Activated naive CD8-positive, alpha-beta T cell treated with anti-CD3 and anti-CD28 coated beads, Interleukin-2, amount 50 U/mL, for 24 hours (primary cell): ENCODE measurements at places on chromosomes 1 and 21.

- peaks cover 24% of the 10 kb centered on the region for H3K4me1 ChIP-seq
- no peak overlapping the region for H3K27ac ChIP-seq
- peaks cover 12% of the 10 kb centered on the region for H3K27me3 ChIP-seq
- H3K4me3 ChIP-seq, result no peak overlapping the region
Observed at GRCh38 chr1:1118876-1119220, 3.0 kb upstream of the C1orf159 start.

- H3K4me3 ChIP-seq, result no peak overlapping the region
- no peak for DNase-seq
- H3K27me3 ChIP-seq, result peaks cover 4% of the 10 kb centered on the region
- H3K27ac ChIP-seq, result no peak overlapping the region
- peaks cover 3% of the 10 kb centered on the region for H3K36me3 ChIP-seq
Observed at GRCh38 chr1:154288661-154289060, 16.2 kb downstream of the HAX1 start.

- DNase-seq, result no peak
- H3K27ac ChIP-seq, result no peak overlapping the region
- H3K4me3 ChIP-seq, result no peak overlapping the region
Observed at GRCh38 chr1:163054181-163054591, 15.0 kb upstream of the RGS4 start.

DNA sequence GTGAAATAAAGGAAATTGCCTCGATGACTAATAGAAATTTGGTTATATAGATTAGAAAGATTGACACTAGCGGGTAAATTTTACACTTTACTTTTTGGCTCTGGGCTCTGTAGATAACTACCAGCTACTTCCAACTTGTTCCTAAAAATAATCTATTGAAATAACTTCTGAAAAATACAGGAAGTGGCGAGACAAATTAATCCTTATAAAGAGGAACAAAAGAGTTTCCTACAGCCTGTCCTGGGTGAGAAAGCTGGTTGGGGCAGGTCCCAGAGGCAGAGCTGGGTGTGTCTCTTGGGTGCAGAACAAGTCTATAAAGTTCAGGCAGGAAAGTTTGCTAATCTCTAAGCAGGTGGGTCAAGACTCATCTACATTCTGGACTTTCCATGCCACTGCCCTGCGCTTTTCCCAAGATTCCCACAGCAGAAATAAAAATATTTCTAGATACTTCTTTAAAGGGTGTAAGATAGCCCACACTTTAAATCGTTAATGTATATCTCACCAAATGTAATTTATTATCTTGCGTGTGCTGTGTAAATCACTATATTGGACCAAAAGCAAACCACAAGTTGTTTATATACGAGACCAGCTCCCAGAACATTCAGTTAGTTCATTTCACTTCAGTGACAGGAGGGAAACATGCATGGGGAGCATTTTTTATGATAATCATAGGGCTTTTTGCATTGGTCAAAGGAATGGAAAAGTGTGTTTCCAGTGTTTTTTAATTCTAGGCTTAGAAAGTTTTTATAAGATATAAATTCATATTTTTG lies 70.1 kb upstream of the NRIP1 start:
- no peak overlapping the region for H3K27ac ChIP-seq
- peaks cover 7% of the 10 kb centered on the region for H3K27me3 ChIP-seq
- no peak overlapping the region for H3K4me3 ChIP-seq

DNA sequence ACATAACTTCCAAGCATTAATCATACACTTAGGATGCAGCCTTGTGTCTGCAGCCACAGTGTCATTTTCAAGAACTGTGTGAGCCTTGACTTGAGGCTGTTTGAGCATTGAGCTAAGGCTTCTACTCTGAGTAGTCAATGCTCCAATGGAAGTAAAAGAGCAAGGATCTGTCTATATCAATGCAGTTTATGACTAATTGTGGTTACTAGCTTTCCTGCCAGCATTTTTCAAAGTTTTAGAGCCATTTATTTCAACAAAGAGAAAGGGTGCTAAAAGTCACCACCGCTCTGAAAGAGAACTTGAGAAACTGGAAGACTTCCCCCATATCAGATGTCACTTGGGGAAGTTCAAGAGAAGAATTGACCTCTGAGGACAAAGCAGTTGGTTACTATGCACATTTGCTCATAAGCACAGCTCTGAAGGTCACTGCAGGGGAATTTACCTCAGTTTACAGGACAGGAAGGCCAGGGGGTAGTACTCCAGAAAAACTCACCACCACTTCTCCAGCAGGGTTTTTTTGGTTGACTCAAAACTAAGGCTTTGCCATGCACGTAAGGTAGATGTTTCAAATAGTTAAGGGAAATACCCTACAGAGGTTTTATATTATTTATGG lies 24.5 kb upstream of the RGS1 start:
- peak overlapping the region; percentile 89 for H3K27ac ChIP-seq
- no peak overlapping the region for H3K4me3 ChIP-seq
- H3K4me1 ChIP-seq, result peaks cover 65% of the 10 kb centered on the region
- no peak for DNase-seq
- no peaks in the 10 kb centered on the region for H3K27me3 ChIP-seq
- H3K36me3 ChIP-seq, result no peaks in the 10 kb centered on the region

GRCh38 chr1:183330335-183330734 lies 87.8 kb downstream of the NMNAT2 start:
- no peaks in the 10 kb centered on the region for H3K36me3 ChIP-seq
- no peak overlapping the region for H3K27ac ChIP-seq
- peaks cover 39% of the 10 kb centered on the region for H3K27me3 ChIP-seq
- DNase-seq, result no peak

DNA sequence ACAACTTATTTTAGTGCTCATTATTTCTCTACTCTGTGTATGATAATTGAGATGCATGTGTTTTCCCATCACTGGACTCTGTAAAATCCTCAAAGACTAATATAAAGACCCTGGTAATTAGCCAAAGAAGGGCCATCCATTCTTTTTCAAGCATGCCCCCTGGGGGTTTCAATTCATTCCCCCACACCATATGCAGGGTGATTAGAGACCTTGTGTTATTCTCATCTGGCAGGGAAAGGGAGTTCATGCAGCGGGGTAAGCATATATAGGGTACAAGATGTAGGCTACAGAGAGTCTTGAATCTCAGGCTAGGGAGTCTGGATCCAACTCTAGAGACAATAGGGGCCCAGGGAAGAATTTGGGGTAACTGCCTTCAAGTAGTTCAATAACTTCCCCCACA lies 166.5 kb downstream of the TNR start:
- no peak overlapping the region for H3K27ac ChIP-seq
- H3K36me3 ChIP-seq, result no peaks in the 10 kb centered on the region
- no peaks in the 10 kb centered on the region for H3K4me1 ChIP-seq

GRCh38 chr1:206518206-206518605 lies 10.9 kb downstream of the RASSF5 start:
- H3K36me3 ChIP-seq, result no peaks in the 10 kb centered on the region
- no peak overlapping the region for H3K27ac ChIP-seq
- H3K4me3 ChIP-seq, result no peak overlapping the region
- peaks cover 10% of the 10 kb centered on the region for H3K4me1 ChIP-seq
- no peaks in the 10 kb centered on the region for H3K27me3 ChIP-seq

DNA sequence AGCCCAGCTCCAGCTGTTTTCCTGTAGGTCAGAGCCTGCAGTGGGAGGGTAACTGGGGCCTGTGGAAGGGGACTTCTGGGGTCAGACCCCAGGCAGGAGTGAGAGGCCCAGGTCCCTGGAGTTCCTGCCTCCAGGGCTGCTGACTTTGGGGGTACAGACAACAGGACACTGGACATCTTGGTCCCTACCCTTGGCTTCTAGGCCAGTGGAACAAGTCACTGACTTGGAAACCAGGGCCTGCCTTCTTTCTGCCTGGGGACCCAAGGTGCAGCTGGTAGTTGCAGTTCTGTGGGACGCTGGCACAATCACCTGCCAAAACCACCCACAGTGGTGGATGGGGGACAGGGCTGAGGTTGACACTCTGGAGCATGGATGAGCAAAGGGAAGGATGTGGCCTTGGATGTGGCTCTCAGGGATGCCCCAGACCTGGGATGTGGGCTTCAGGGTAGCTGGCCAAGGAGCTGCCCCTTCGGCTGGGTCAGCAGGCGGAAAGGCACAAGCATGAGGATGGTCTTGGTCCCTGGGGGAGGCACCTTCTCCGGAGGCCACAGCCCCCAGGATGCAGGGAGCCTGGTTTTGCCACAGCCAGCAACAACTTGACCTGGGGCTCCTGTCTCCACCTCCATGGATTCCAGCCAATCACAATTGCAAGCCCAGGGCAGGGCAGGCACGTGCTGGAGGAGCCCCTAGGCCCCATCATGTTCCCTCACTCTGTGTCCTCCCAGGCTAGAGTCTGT lies 5.8 kb downstream of the JMJD4 start:
- H3K27ac ChIP-seq, result peak overlapping the region; percentile 59
- DNase-seq, result no peak
- H3K27me3 ChIP-seq, result peaks cover 12% of the 10 kb centered on the region
- peak overlapping the region; percentile 70 for H3K4me3 ChIP-seq

- peaks cover 30% of the 10 kb centered on the region for H3K27me3 ChIP-seq
- H3K27ac ChIP-seq, result no peak overlapping the region
- no peak for DNase-seq
- peaks cover 16% of the 10 kb centered on the region for H3K4me1 ChIP-seq
Observed at GRCh38 chr1:206513312-206514111, 6.2 kb downstream of the RASSF5 start.

GRCh38 chr1:162710345-162710744 lies 78.1 kb downstream of the DDR2 start:
- no peak overlapping the region for H3K4me3 ChIP-seq
- no peak overlapping the region for H3K27ac ChIP-seq
- H3K36me3 ChIP-seq, result no peaks in the 10 kb centered on the region
- no peak for DNase-seq
- peaks cover 2% of the 10 kb centered on the region for H3K27me3 ChIP-seq
- no peaks in the 10 kb centered on the region for H3K4me1 ChIP-seq

- no peak overlapping the region for H3K4me3 ChIP-seq
- DNase-seq, result no peak
- H3K27me3 ChIP-seq, result peaks cover 10% of the 10 kb centered on the region
- H3K36me3 ChIP-seq, result no peaks in the 10 kb centered on the region
- H3K4me1 ChIP-seq, result no peaks in the 10 kb centered on the region
- H3K27ac ChIP-seq, result no peak overlapping the region
Observed at GRCh38 chr1:5727871-5728643, 264.2 kb downstream of the NPHP4 start.

DNA sequence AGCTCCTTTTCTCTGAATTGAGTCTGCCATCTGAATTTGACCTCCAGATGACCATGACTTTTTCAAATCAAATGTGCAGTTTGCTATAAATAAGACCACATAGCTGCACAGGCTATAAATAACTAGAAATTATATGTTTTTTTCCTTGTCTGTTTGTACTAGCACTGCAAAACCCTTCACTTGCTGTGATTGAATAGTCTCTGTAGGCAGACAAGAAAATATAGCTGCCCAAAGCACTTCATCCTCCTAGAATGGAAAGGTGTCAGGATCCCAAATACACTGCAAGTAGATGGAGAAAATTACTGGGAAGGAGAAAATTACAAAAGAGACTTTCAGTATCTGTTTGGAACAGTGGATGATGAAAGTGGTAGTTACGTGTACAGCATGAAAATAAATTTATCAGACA lies 175.8 kb downstream of the APP start:
- H3K36me3 ChIP-seq, result peaks cover 12% of the 10 kb centered on the region
- no peak overlapping the region for H3K27ac ChIP-seq
- peaks cover 3% of the 10 kb centered on the region for H3K4me1 ChIP-seq
- DNase-seq, result no peak
- H3K27me3 ChIP-seq, result no peaks in the 10 kb centered on the region
- no peak overlapping the region for H3K4me3 ChIP-seq

- H3K27me3 ChIP-seq, result no peaks in the 10 kb centered on the region
- DNase-seq, result no peak
- no peaks in the 10 kb centered on the region for H3K4me1 ChIP-seq
- no peak overlapping the region for H3K27ac ChIP-seq
- H3K36me3 ChIP-seq, result no peaks in the 10 kb centered on the region
- H3K4me3 ChIP-seq, result no peak overlapping the region
Observed at GRCh38 chr1:9356829-9357466, 64.3 kb downstream of the SPSB1 start.

DNA sequence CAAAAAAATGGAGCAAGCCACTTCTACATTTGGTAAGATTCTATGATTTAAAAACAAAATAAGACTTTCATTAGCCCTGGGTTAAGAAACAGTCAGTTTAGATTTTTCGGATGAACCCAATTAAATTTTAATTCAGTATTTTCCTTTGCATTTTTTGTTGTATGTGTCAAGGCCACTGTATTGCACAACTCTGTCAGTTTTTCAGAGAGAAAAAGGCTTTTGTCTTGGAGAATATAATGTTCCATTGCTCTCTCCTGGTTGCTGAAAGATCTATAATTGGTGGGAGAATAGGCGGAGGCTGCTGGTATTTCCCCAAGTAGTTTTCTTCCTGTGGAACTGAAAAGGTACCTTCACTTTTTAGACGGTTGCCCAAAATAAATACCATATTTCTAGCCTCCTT lies 84.6 kb downstream of the NEGR1 start:
- H3K4me3 ChIP-seq, result no peak overlapping the region
- H3K27me3 ChIP-seq, result no peaks in the 10 kb centered on the region
- H3K36me3 ChIP-seq, result no peaks in the 10 kb centered on the region
- no peaks in the 10 kb centered on the region for H3K4me1 ChIP-seq

GRCh38 chr1:91647061-91647460 lies 146.4 kb downstream of the CDC7 start:
- H3K4me1 ChIP-seq, result peaks cover 12% of the 10 kb centered on the region
- H3K36me3 ChIP-seq, result no peaks in the 10 kb centered on the region
- H3K27ac ChIP-seq, result no peak overlapping the region
- no peak for DNase-seq
- H3K27me3 ChIP-seq, result peaks cover 3% of the 10 kb centered on the region
- H3K4me3 ChIP-seq, result no peak overlapping the region
